ENCODE measurements at places on chromosomes 3 and 15.

GRCh38 chr3:39637807-39638206, 170.3 kb downstream of the MOBP start:
- H3K27ac ChIP-seq, result no peak overlapping the region
- no peaks in the 10 kb centered on the region for H3K27me3 ChIP-seq
- DNase-seq, result peak; percentile 32
- no peak overlapping the region for H3K4me3 ChIP-seq

DNA sequence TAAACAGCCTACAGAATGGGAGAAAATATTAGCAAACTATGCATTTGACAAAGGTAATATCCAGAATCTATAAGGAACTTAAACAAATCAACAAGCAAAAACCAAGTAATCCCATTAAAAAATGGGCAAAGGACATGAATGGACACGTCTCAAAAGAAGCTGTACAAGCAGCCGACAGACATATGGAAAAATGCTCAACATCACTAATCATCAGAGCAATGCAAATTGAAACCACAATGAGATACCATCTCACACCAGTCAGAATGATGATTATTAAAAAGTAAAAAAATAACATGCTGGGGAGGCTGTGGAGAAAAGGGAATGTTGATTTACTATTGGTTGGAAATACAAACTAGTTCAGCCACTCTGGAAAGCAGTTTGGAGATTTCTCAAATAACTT, 30.7 kb upstream of the PPM1L start:
- no peak overlapping the region for H3K4me3 ChIP-seq
- H3K27ac ChIP-seq, result no peak overlapping the region

GRCh38 chr3:170840291-170840859, 29.6 kb downstream of the RPL22L1 start:
- peaks cover 2% of the 10 kb centered on the region for H3K4me1 ChIP-seq
- no peak overlapping the region for H3K27ac ChIP-seq
- DNase-seq, result no peak
- H3K27me3 ChIP-seq, result no peaks in the 10 kb centered on the region
- H3K36me3 ChIP-seq, result no peaks in the 10 kb centered on the region

- no peak overlapping the region for H3K27ac ChIP-seq
- H3K4me1 ChIP-seq, result no peaks in the 10 kb centered on the region
- H3K36me3 ChIP-seq, result peaks cover 14% of the 10 kb centered on the region
- DNase-seq, result no peak
Observed at GRCh38 chr3:66400411-66401156, 100.2 kb downstream of the LRIG1 start.

- no peak for DNase-seq
- no peaks in the 10 kb centered on the region for H3K36me3 ChIP-seq
- peaks cover 5% of the 10 kb centered on the region for H3K4me1 ChIP-seq
- H3K27me3 ChIP-seq, result peaks cover 44% of the 10 kb centered on the region
- no peak overlapping the region for H3K4me3 ChIP-seq
- no peak overlapping the region for H3K27ac ChIP-seq
Observed at GRCh38 chr3:24514119-24514518, 19.5 kb upstream of the THRB start.

GRCh38 chr3:10366651-10367101, 45.8 kb upstream of the SEC13 start:
- H3K4me3 ChIP-seq, result no peak overlapping the region
- H3K4me1 ChIP-seq, result no peaks in the 10 kb centered on the region
- no peaks in the 10 kb centered on the region for H3K36me3 ChIP-seq
- DNase-seq, result no peak

DNA sequence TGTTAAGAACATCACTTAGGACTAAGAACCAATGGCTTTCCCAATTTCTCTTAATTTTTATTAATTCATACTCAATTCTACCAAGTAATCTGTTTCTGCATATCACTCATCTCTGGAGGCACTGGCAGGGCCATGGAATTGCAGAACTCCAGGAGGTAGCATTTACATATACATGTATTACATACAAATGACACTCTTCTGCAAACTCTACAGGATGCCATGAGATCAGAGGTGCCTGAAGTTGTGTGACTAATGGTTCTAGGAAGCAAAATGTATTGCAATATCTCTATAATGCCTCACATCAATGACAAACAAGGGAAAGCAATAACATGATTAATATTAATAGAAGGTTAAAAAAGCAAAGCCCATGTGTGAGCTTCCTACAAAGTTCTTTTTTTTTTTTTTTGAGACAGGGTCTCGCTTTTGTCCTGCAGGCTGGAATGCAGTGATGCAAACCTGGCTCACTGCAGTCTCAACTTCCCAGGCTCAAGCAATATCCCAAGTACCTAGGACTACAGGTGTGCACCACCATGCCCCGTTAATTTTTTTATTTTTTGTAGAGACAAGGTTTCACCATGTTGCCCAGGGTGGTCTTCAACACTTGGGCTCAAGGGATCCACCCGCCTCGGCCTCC, 33.0 kb downstream of the DENND6A start:
- H3K4me1 ChIP-seq, result no peaks in the 10 kb centered on the region
- DNase-seq, result no peak
- no peak overlapping the region for H3K27ac ChIP-seq
- peaks cover 41% of the 10 kb centered on the region for H3K36me3 ChIP-seq

DNA sequence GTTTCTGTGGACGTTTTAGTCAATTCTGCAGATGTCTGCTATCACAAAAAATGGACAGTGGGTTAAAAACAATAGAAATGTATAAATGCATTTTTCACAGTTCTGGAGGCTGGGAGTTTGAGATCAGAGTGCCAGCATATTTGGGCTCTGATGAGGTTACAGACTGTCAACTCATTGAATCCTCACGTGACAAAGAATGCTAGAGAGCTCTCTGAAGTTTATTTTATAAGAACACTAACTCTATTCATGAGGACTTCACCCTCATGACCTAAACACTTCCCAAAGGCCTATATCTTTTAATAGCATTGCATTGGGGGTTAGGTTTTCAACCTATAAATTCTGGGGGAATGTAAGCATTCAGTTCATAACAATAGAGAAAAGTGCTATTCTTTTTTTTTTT, 182.6 kb upstream of the SLITRK3 start:
- H3K36me3 ChIP-seq, result no peaks in the 10 kb centered on the region
- H3K4me3 ChIP-seq, result no peak overlapping the region
- H3K27me3 ChIP-seq, result no peaks in the 10 kb centered on the region
- no peaks in the 10 kb centered on the region for H3K4me1 ChIP-seq
- no peak overlapping the region for H3K27ac ChIP-seq

DNA sequence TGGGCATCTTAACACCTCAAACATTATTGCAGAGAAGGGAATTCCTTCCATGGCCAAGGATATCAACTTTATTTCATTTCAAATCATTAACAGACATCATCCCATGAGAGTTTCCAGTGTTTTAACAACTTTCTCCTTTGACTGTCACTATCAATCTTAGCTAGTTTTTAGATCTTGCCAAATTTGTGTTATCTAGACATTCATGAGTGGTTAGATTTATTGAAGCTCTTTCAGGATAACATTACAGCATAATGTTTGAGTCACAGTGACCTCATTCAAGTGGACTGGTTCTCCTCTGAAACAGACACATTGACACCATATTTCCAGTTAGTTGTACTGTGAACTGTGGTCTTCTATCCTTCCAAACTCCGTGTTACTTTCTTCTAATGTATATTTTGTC, 8.6 kb upstream of the TNFAIP8L3 start:
- H3K27me3 ChIP-seq, result peaks cover 15% of the 10 kb centered on the region
- H3K36me3 ChIP-seq, result no peaks in the 10 kb centered on the region
- H3K4me1 ChIP-seq, result no peaks in the 10 kb centered on the region
- no peak overlapping the region for H3K4me3 ChIP-seq
- no peak overlapping the region for H3K27ac ChIP-seq

DNA sequence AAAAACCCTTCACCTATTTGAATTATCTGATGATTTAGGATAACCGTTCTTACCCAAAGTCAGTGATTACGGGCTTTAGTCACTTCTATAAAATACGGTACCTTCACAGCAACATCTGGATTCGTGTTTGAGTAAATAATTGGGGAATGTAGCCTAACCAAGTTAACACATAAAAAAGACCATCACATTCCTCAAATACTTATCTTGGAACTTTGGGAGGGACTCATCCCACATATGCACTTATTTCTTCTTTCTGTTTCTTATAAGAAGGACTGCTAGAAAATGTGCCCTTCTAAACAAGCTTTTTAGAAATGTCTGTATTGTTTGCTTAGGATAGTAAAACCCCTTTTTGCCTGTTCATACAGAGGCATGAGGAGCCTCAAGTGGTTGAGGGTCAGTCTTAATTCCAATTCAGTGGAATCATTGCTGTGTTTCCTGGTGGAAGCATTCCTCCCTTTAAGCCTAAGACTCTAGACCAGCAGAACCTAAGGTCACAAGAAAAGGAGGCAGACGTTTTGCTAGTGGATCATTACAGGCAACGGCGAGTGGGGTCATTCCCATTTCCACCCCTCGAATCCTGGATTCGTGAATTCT, 67.5 kb downstream of the TMEM44 start:
- no peak overlapping the region for H3K27ac ChIP-seq
- H3K4me1 ChIP-seq, result peaks cover 11% of the 10 kb centered on the region
- no peaks in the 10 kb centered on the region for H3K36me3 ChIP-seq
- H3K27me3 ChIP-seq, result no peaks in the 10 kb centered on the region
- H3K4me3 ChIP-seq, result no peak overlapping the region
- DNase-seq, result peak; percentile 74

- H3K4me1 ChIP-seq, result peaks cover 7% of the 10 kb centered on the region
- DNase-seq, result peak; percentile 80
- H3K27me3 ChIP-seq, result peaks cover 63% of the 10 kb centered on the region
Observed at GRCh38 chr15:99104788-99105513, at the start of gene SYNM. Gene SYNM, plus strand, starts transcription at chr15:99105080. Its CDS starts 120 bp downstream, at chr15:99105200.

GRCh38 chr3:171356251-171356650, 104.0 kb downstream of the TNIK start:
- H3K27me3 ChIP-seq, result no peaks in the 10 kb centered on the region
- no peak overlapping the region for H3K4me3 ChIP-seq
- no peaks in the 10 kb centered on the region for H3K4me1 ChIP-seq
- no peaks in the 10 kb centered on the region for H3K36me3 ChIP-seq
- no peak for DNase-seq
- H3K27ac ChIP-seq, result no peak overlapping the region

DNA sequence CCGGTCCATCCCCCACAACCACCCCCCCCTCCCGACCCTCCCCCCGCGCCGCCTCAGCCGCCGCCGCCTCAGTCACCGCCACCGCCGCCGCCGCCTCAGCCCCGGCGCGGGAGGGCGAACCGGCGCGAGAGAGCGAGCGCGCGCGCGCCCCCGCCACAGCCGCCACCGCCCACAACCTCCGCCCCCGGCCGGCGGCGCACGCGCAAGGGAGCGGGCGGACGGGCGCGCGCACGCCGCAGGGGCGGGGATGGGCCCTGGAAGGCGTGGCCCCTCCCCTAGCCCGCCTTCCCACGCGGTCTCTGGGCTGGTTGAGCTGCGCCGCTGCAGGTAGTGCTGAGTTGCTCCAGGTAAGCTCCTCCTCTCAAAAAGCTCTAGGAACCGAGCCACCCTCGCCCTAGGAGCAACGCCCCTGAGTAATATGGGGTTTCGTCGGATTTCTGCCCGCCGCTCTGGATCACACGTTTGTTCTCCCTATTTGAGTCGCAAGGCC, at the start of gene TMCC1:
TMCC1 (minus strand) TSS at position 131 of the 490 bp plus-strand sequence.
- peak within 1 kb of the TSS; percentile 92 for H3K27ac ChIP-seq
- peaks cover 34% of the 10 kb centered on the region for H3K4me1 ChIP-seq
- no peaks in the 10 kb centered on the region for H3K36me3 ChIP-seq

GRCh38 chr3:17573396-17573795, 169.0 kb downstream of the TBC1D5 start:
- DNase-seq, result no peak
- no peaks in the 10 kb centered on the region for H3K36me3 ChIP-seq
- H3K4me1 ChIP-seq, result no peaks in the 10 kb centered on the region
- no peak overlapping the region for H3K4me3 ChIP-seq
- no peak overlapping the region for H3K27ac ChIP-seq
- no peaks in the 10 kb centered on the region for H3K27me3 ChIP-seq

DNA sequence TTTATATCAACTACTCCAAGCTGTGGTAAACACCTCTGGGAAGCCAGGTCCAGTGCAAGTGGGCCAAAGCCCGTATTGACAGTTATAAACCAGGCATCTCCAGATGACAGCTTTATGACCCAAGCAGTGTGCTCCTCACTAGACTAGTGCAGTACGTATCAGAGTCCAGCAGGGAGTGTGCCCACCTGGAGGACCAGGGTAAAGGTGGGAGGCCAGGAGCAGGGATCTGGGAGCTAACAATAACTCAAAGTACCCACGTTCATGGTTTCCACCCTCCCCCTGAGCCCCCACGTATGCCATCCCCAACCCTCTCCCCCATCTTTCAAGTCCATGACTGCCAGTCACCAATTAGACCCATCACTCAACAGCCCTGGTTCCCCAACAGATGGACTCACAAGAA, 27.0 kb upstream of the ALDH1A3 start:
- H3K27ac ChIP-seq, result no peak overlapping the region
- H3K27me3 ChIP-seq, result peaks cover 11% of the 10 kb centered on the region
- DNase-seq, result no peak
- H3K4me3 ChIP-seq, result no peak overlapping the region

- H3K4me1 ChIP-seq, result peaks cover 24% of the 10 kb centered on the region
- no peaks in the 10 kb centered on the region for H3K36me3 ChIP-seq
- H3K4me3 ChIP-seq, result no peak overlapping the region
- no peaks in the 10 kb centered on the region for H3K27me3 ChIP-seq
- DNase-seq, result no peak
Observed at GRCh38 chr3:29312960-29313452, 32.1 kb downstream of the RBMS3 start.

DNA sequence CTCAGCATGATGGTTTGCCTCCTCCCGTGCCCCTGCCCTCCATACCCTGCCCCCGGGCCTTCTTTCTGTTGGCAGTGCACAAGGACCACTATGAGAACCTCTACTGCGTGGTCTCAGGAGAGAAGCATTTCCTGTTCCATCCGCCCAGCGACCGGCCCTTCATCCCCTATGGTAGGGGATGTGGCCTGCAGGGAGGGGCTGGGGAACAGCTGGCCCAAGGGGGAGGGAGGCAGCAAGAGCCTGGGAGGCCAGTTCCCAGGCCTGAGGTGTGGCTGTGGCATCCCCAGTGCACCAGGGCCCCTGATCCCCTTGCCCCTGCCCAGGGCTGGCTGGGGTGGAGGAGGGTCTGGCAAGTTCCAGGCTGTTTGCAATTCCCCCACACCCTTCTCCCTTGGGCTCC, 2.6 kb upstream of the PLA2G4B start:
- no peak overlapping the region for H3K4me3 ChIP-seq
- no peaks in the 10 kb centered on the region for H3K36me3 ChIP-seq
- H3K27ac ChIP-seq, result no peak overlapping the region
- H3K27me3 ChIP-seq, result no peaks in the 10 kb centered on the region
- H3K4me1 ChIP-seq, result no peaks in the 10 kb centered on the region

GRCh38 chr3:30804984-30805383, 89.5 kb downstream of the GADL1 start:
- H3K27ac ChIP-seq, result no peak overlapping the region
- peaks cover 10% of the 10 kb centered on the region for H3K4me1 ChIP-seq
- H3K27me3 ChIP-seq, result no peaks in the 10 kb centered on the region
- no peaks in the 10 kb centered on the region for H3K36me3 ChIP-seq
